Liver (tissue), 10 donors: ENCODE measurements at places on chromosomes 6 and 20. TPM values are rescaled to one million over a fixed set of nuclear protein-coding genes. Genes with fewer than 3 reads are reported as not detected.

Gene BPIFB4
- total RNA-seq, result not detected

Gene FAM184A
- total RNA-seq, result 1.0 TPM

Gene ADGRF4
- total RNA-seq, result not detected

Gene VSX1
- 0.08 TPM for total RNA-seq

Gene PBOV1
- not detected for total RNA-seq
